ENCODE measurements at places on chromosomes 4 and X. TPM values are rescaled to one million over a fixed set of nuclear protein-coding genes. Genes with fewer than 3 reads are reported as not detected.

Gene TRIM61
- total RNA-seq: 1.1 TPM

Gene CLCN5
- 4.0 TPM for total RNA-seq

Gene MRPL1
- 22.9 TPM for total RNA-seq

Gene SAGE1
- not detected for total RNA-seq

Gene OFD1
- 74.9 TPM for total RNA-seq

- H3K36me3 ChIP-seq: no peaks in the 10 kb centered on the region
- no peak overlapping the region for H3K4me3 ChIP-seq
- no peaks in the 10 kb centered on the region for H3K4me1 ChIP-seq
- DNase-seq: no peak
Observed at GRCh38 chr4:95219109-95219508, 329.7 kb downstream of the UNC5C start.

- no peak overlapping the region for H3K4me3 ChIP-seq
- H3K36me3 ChIP-seq: no peaks in the 10 kb centered on the region
- H3K27ac ChIP-seq: no peak overlapping the region
- no peak for DNase-seq
- H3K27me3 ChIP-seq: no peaks in the 10 kb centered on the region
Observed at GRCh38 chr4:148055844-148056243, 324.0 kb downstream of the ARHGAP10 start.

Data from natural killer cell (primary cell).